Effector CD4-positive, alpha-beta T cell (primary cell): ENCODE measurements at places on chromosomes 7 and 10.

- DNase-seq = no peak
Measured at GRCh38 chr7:45267262-45267661, 109.7 kb downstream of the RAMP3 start.

GRCh38 chr7:24406789-24407299 is 122.9 kb downstream of the NPY start:
- DNase-seq = no peak

DNA sequence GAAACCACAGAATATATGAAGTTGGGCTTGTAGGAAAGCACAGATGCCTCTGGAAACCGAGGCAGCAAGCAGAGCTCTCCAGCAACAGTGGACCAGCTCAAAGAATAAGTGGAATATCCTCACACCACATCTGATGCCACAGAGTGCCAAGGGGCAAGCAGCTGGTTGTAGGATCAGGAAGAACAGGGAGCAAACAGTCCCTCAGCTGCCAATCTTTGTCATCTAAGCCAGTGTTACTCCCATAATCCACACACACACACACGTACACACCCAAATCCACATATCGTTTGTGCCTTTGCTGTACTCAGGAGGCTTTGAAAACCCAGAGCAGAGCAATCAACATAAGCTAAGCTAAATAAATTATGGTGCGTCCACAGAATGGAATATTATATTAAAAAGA is 20.7 kb upstream of the SEC24C start:
- DNase-seq = no peak

- DNase-seq = no peak
Measured at GRCh38 chr10:78328592-78329404, 295.1 kb downstream of the RPS24 start.

DNA sequence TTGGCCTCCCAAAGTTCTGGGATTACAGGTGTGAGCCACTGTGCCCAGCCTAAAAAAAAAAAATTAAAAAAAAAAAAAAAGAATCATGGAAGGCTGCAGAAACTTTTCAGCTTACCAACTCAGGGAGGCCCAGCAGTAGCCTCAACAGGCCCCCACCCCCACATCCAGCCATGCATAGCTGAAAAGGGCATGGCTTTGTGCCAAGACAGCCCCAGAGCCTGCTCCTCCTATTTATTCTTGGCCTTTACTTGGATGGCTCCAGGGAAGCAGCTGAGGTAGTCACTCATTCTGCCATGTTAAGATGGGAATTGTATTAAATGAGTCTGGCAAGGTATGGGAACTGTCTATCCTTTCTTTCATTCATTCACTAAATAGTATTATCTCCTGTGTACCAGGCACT is 13.7 kb upstream of the CNNM2 start:
- DNase-seq = no peak

DNA sequence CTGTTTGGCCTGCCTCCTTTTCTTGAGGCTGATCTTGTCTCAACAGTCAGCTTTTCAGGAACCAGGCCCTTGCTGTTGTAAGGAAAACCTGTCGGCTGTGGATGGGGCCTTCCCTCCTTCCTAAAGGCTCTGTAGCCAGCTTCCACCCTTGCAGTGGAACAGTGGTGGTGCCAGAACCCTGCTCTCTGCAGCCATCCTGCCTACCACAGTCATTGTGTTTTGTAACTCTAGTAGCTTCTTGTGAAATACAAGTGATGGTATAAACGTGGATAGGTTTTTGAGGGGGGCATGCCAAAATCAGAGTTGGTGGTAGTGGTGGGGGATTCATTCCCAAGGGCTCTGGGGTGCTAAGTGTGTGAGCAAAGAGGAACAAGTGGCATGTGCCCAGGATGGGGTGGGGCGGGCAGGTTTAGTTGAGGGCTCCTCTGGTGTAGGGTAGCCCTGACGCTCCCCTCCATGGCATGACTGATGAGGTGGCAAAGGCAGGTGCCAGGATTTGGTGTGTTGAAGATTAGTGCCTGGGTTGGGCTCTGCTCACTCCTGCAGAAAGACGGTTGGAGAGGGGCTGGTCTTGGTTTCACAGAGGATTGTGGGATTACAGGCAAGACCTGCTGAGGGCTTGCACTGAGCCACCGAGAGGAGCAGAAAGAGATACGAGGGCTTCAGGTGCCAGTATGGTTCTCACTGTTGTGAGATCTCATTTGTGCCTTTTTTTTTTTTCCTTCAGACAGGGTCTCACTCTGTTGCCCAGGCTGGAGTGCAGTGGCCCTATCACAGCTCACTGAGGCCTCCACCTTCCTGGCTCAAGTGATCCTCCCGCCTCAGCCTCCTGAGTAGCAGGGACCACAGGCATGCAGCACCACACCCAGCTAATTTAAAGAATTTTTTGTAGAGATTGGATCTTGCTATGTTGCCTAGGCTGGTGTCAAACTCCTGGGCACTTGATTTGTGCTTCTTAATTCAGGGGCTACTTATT is 7.4 kb downstream of the TSPAN14 start:
- no peak for DNase-seq

GRCh38 chr10:32854435-32854834 is 103.6 kb downstream of the ITGB1 start:
- DNase-seq = no peak

- DNase-seq = no peak
Measured at GRCh38 chr7:144787127-144787526, 48.7 kb downstream of the TPK1 start.

DNA sequence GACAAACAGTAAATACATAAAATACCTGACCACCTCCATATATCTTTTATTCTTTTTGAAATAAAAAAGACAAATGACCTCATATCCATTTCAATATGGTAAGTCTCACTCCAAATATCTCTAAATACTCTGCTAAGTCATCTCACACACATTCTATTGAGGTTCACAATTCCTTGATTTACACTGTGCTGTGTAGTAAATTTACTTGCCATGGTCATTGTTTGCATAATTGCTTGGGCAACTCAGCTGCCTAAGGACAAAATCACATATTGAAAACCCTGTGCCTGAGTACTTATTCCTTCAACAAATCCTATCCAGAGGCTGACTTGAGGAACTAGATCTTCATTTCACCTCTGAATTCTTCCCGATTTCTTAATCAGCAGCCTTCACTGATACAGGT is 176.4 kb downstream of the THSD7A start:
- DNase-seq = no peak

- DNase-seq = no peak
Measured at GRCh38 chr10:58951746-58952145, 224.7 kb upstream of the PHYHIPL start.

DNA sequence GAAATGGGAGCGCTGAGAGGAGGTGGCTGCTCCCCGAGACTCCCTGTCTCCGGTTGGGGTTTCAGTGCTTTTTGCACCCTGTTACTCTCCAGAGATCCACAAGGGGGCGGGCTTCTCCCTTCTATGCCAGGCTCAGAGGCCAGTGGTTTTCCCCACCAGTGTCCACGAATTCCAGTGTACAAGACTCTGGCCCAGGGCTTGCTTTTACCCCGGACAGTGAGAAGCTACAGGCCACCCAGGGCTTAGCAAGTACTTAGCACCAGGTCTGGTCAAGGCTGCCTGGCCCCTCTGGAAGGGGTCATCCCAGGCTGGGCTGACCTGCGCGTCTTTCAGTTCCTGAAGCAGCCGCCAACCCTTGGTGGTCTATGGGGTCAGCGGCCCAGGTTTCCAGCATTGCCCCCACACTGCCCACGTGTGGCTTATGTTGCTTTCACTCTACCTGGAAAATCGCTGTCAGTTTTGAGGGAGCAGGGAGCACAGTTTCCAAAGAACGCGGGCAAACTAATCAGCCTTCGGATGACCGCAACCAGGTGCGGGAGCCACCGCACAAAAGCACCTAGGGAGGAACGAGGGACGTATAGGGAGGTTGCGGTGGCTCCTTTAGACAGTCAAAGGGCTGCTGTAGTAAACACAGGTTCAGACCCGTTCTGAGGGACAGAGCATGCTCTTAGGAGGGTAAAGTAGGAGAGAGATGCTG is 6.8 kb downstream of the CYP26A1 start:
- peak; percentile 22 for DNase-seq

DNA sequence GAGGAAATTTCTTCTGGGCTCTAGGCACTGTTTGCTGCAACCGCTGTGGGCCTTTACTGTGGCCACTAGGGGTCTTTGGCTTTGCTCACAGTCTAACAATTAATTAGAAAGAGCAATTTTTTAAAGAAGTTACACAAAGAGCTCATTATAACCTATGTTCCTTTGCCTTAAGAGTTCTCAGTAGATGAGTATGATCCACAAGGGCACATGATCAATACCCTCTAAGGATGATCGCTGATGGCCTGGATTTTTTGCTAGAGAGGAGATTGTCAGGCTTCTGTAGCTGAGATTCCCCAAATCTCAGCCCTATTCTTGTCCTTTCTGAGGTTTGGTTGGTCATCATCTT is 80.8 kb upstream of the RHOBTB1 start:
- no peak for DNase-seq

GRCh38 chr7:988963-989529 is 6.1 kb downstream of the CYP2W1 start:
- DNase-seq = no peak

DNA sequence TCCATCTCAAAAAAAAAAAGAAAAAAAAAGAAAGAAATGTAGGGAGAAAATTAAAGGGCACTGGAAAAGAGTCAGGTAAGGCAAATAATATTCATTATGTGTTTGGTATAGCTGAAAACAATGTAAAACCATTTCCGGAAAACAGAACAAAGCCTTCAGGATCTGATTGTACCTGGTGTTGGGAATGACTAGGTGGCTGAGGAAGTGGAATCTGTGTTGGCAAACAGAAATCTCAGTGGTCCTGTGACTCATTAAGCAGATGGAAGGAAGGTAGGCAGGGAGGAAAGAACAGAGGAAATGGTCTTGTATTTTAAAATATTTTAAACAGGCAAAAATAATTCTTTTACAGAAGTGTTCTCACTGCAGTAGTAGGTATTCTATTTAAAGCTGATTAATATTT is 55.7 kb upstream of the GATA3 start:
- no peak for DNase-seq

GRCh38 chr7:155715111-155715805 is 70.8 kb downstream of the RBM33 start:
- DNase-seq = no peak

DNA sequence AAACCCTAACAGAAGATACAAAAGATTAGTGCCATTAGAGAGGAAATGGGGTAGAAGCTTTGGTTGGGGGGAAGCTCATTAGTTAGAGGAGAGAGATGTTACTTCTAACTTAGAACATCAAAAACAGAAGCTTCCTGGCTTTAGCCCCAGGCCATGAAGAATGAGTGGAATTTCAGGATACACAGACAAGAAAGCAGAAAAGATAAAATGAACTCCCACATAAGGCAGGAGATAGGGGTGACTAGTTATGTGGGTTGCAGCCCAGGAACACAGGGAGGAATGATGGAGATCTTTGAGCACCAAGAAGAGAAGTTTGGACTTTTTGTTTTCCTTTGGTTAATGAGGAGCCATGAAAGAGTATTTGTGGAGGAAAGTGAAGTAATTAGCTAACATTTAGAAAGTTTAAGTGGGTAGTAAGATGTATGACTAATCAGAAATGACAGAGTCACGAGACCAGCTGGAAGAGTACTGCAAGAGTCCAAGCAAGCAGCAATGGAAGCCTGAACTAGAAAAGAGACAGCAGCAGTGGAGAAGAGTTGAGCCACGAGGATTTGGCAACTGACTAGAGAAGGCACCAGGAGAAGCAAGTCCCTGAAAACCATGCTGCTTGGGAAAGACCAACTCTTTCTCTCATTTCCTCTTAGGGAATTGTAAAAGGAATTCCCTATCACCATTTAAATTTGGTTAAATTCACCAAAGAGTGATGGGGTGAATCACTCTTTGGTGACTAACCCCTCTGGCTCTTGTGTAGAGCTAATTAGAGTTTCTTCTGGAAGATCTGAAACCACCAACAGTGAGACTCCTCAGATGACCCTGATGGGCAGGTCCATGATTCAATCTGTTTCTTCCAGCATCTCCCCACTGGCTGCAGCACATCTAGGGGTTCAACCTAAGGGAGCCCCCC is 131.9 kb downstream of the KCNMA1 start:
- no peak for DNase-seq

- DNase-seq = no peak
Measured at GRCh38 chr7:93475811-93476210, 98.7 kb downstream of the CALCR start.

DNA sequence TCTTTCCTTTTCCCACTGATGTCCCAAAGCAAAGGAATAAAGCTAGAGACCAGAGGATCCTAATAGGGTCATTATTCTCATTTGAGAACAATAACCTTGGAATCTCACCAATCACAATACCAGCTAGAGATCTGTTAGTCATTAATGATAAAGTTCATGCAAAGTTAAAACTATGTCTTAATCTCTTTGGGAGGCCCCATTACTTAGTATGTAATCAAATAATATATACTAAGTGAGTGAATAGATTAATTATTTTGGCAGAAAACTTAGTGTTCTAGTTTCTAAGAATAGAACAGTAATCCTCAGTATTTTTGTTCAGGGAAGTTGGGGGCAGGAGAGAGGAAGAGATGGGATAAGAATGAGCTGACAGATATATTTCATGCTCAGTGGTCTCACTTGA is 227.2 kb downstream of the MTERF1 start:
- DNase-seq = no peak
